CD4-positive, CD25-positive, alpha-beta regulatory T cell (primary cell): ENCODE measurements at places on chromosomes 16 and 17. TPM values are rescaled to one million over a fixed set of nuclear protein-coding genes. Genes with fewer than 3 reads are reported as not detected.

DNA sequence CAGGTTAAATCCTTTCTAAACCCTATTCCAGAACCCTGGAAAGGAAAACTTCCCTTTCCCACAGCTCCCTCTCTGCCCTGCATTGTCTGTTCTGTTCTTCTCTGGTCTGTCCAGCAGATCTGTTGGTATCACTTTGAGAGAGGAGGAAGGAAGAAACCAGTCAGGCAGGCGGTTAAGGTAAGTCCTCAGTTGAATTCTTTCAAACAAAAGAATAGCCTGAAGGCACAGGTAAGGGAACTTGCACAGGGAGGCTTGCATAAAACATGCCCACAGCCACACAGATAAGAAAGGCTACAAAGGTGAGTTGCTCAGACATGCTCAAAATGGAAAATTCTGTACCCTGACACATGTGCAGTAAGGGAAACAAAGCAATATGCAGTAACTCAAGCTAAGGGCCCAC, 595.7 kb upstream of the CDH5 start:
- DNase-seq = no peak

- no peak for DNase-seq
These were observed 12.0 kb downstream of the RARA start for GRCh38 chr17:40320756-40321523.

DNA sequence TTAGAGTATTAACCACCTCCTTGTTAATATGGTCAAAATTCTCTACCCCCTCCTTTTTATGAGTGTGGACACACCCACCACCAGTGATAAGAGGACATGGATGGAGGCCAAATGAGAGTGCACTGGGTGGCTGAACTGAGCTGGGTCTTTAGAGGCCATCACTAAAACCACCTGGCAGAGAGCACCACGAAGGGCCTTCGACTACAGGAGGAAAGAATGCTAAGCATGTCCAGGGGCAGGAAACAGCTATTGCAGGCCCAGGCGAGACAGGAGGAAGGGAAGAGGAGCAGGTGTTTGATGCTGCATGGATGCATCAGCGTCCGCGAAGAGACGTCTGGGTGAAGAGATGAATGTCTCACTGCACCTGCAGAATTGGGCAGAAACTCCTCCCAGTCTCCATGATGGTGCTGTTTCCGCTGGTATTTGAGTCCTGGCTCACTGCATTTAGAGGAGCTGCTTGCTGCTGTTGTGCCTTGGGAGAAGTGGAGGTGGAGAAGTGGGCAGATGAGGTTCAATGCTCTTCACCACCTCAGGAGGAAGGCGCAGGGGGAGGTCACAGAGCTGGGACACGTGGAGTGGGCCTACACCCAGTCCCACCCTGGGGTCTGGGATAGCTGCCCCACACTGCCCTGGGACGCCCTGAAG, 33.2 kb downstream of the SPHK1 start:
- DNase-seq = no peak

GRCh38 chr16:29989111-29989858, 6.1 kb downstream of the HIRIP3 start:
- DNase-seq = no peak

DNA sequence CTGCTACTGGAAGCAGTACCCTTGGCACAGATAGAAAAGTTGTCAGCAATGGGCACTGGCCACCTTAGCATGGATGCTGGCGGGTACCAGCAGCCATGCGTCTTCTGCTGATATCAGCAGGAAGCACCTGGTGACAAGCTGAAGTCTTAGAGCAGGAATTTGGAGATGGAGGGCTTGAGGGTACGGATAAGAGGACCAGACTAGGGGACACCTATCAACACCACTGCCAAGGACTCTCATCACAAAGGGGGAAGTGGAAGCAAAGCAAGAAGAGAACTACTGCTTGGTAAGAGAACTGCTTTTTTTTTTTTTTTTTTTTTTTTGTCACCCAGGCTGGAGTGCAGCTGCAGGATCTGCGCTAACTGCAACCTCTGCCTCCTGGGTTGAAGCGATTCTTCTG, 35.4 kb upstream of the LYRM9 start:
- DNase-seq = no peak

DNA sequence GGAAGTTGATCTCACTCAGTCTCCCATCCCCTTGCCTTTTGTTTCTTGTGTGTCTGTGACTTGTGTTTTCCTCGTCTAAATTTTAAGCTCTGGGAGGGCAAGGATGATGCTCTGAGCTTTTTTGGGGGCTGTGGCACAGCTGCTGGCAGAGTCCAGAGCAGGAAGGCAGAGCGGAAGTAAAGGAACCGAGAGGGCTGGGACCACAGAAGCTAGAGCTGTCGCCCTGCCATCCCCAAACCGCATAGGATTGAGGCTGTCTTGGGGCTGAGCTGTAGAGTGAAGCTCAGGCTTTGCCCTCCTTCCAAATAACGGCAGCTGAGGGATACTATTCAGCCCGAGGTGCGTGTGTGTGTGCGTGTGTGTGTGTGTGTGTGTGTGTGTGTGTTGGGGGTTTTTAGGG, 3.8 kb upstream of the DNAH2 start:
- DNase-seq = no peak

- DNase-seq = no peak
These were observed 15.3 kb downstream of the MYOCD start for GRCh38 chr17:12680993-12681392.

DNA sequence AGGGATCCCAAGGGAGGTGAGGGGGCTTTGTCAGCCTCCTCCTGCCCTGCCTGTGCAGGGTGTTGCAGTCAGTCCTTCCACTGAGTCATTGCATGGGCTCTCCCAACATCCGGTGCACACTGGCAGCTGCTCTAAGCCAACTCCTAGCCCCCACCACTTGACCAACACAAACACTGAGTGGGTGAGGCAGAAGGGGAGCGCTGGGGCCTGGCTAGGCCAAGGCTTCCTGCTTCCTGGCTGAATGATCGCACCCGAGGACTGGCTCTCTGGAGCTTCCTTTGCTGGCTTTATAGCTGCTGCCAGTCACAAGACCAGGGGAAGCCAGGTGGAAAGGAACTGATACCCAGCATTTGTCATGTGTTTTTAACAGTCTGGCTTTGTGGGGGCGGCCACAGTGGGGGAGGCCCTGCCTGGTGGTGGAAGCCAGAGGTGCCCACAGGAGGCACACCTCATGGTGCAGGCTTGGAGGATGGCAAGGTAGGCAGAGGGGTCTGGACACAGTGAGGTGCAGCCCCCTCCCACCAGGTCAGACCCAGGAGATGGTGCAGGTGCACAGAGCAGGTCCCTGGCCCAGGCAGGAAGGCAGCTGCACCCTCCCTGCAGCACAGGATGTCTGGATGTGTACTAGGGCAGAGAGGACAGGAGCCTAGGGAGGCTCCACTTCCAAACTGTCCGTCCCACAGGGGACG, 6.8 kb downstream of the MPG start:
- DNase-seq = no peak

GRCh38 chr17:70629902-70630301, 460.6 kb downstream of the KCNJ2 start:
- no peak for DNase-seq

DNA sequence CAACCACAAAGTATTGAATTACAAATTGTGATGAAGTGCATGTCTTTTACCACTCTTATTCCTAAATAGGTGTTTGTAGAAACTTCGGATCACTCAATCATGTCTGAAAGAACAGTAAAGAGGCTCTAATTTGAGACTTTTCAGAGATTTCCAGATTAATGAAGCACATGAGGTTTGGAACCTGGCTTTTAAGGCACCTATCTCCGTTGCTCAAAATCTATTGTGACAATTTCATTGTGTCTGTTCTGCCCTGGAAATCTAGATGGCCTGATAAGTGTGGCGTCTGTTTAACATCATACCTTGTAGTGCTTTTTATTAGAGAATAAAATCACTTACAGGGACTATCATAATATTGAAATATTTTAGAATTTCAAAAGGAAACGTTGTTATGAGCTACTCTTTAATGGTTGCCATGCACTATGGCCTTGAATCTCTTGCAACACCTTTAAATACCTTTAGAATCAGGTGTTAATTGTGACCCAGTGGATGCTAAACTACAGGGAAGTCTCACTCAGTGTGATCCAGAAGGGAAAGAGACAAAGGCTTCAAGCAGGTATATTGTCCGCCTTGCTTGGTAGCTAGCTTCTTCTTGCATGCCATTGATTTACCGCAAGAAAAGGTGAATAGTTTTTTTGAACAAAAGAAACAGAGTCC, 210.3 kb downstream of the CNTNAP4 start:
- DNase-seq = no peak

DNA sequence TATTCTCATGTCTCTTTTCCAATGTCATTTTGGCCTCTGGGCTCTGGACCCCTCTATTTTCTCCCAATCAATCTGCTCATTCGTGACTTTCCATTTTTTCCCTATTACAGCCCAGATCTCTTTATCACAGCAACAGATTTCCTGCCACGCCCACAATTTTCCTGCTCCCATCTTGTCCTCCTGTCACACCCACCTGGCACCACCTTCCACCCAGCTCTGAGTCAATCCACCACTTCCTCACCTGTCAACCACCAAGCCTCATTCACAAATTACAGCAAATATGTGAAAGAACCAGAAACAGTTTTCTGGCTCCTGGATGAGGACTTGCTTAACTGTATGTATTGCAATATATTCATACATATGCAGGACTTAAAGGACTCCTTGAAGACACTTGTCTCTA, 311.3 kb downstream of the GRIN2A start:
- DNase-seq = no peak

DNA sequence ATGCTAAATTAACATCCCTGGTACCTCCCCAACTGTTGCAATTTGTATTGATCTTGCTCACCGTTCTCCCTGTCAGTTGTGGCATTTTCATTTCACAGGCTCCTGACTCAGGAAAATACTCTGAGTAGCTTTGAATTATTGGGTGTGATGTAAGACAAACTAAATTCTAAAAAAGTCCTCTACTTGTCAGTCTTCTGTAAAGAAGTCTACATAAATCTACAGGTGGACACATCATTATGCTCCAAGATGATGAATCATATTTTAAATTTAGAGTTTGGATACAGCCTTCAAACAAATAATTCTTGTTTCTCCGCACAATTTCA, 47.2 kb downstream of the MARCHF10 start:
- no peak for DNase-seq

DNA sequence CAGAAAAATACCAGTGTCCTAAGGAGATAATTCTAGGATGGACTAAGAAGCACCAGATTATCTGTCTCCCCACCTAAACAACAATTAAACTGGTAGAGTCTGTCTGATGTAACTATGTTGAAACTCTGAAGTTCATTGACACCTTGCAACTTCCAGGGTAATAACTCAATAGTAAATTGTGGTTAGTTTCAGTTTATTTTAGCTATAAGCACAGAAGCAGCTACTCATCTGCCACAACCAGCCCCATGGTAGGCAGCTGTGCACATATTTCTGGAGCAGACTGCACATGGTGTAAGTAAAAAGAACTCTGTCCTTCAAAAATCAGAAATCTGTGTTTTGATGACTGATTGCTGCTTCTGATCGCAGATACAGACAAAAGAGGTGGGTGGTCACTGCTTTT, 852.1 kb downstream of the CDH11 start:
- no peak for DNase-seq

- no peak for DNase-seq
These were observed 42.2 kb upstream of the TNRC6C start for GRCh38 chr17:77916264-77916663.

GRCh38 chr16:73543970-73544599, 496.2 kb upstream of the ZFHX3 start:
- DNase-seq = no peak

DNA sequence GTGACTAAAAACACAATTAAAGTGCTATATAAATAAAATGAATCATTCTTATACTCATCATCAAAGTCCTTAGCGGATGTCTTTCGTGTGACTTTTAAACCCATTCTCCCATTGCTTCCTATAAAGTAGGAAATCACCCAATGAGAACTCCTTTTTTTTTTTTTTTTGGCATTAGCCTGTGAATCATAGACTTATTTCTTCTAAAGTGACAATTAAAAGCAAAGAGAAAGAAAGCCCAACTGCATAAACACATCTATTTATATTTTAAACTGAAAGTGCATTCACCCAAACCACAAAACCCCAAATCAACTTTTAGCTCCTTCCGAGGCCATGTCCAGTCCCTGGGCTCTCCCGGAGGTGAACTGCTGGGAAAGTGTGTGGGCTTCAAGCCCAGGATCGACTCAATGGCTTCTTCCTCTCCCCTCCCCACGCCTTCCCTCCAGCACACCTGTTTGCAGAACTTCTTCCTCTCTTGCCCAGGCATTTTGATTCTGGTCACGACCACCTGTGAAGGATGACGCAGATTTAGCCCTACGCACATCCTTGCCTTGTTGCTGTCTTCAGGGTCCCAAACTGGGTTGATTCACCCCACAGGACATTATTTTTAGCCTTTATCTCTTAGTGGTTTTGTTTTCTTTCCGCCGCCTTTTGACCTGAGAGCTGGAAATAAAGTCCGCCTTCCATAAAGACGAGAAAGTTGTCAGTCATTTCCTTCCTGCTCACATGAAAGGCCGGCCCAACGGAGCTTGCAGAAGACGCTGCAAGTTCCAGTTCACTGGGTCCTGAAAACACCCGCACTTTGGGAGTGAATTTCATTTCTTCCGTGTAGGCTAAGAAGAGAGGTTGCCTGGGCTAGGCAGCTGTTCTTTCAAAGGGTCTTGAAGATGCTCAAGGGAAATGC, 166.8 kb downstream of the MAP2K6 start:
- peak; percentile 12 for DNase-seq

DNA sequence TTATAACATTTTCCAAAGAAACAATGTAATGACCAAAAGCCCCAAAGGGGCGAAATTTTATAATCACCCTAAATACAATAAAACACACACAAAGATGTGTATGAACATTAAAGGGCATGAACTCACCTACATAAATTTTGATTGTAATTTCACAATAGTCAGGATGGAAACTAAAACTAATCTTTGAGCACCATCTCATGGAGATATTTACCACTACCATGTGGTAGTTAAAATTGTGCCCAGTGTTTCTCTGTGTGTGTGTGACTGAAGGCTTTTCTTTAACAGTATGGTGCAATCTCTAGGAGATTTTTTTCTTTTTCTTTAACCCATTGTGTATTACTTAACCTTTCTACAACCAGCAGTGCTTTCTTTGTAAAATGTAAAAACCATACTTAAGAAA, 19.7 kb upstream of the MEIOC start:
- DNase-seq = no peak

- no peak for DNase-seq
These were observed 20.2 kb downstream of the NGFR start for GRCh38 chr17:49515196-49515770.

- peak; percentile 81 for DNase-seq
These were observed 22.7 kb downstream of the TMEM235 start for GRCh38 chr17:78253946-78254672.

FN3K gene
- 2.0 TPM for total RNA-seq

NACA2 gene
- total RNA-seq = not detected

ABCC11 gene
- total RNA-seq = not detected

KRT26 gene
- total RNA-seq = not detected

CCL22 gene
- total RNA-seq = not detected

LGALS9 gene
- total RNA-seq = 122 TPM

CCDC144A gene
- 21.8 TPM for total RNA-seq

NLRC5 gene
- 842 TPM for total RNA-seq

HIC1 gene
- total RNA-seq = 1.3 TPM

OTOA gene
- not detected for total RNA-seq

ZNF629 gene
- 0.49 TPM for total RNA-seq

MYADML2 gene
- total RNA-seq = not detected

MYH10 gene
- total RNA-seq = 4.0 TPM

SOST gene
- not detected for total RNA-seq
